ENCODE measurements at places on chromosomes 3 and 15. TPM values are rescaled to one million over a fixed set of nuclear protein-coding genes. Genes with fewer than 3 reads are reported as not detected.

GOLIM4 gene
- 0.36 TPM for total RNA-seq

CCDC39 gene
- not detected for total RNA-seq

CYP11A1 gene
- total RNA-seq: not detected

GOLGA6L10 gene
- 1.1 TPM for total RNA-seq

TEX55 gene
- total RNA-seq: not detected

HDC gene
- total RNA-seq: not detected

MTMR10 gene
- 41.2 TPM for total RNA-seq

DUOXA2 gene
- total RNA-seq: not detected

BNC1 gene
- total RNA-seq: not detected

AMT gene
- 10.5 TPM for total RNA-seq

PRR20G gene
- not detected for total RNA-seq

ACOX2 gene
- not detected for total RNA-seq

EHHADH gene
- 0.52 TPM for total RNA-seq

PAQR9 gene
- not detected for total RNA-seq

TJP1 gene
- not detected for total RNA-seq

TMCO5A gene
- total RNA-seq: not detected

IQCH gene
- total RNA-seq: 1.3 TPM

LSAMP gene
- not detected for total RNA-seq

TF gene
- total RNA-seq: 0.34 TPM

KBTBD13 gene
- total RNA-seq: not detected

WDR93 gene
- not detected for total RNA-seq

P2RY13 gene
- 0.08 TPM for total RNA-seq

LRRC3B gene
- not detected for total RNA-seq

PTX3 gene
- total RNA-seq: 0.34 TPM

Measured in CD4-positive, alpha-beta T cell (primary cell).